ENCODE measurements at places on chromosomes 7 and 10.

DNA sequence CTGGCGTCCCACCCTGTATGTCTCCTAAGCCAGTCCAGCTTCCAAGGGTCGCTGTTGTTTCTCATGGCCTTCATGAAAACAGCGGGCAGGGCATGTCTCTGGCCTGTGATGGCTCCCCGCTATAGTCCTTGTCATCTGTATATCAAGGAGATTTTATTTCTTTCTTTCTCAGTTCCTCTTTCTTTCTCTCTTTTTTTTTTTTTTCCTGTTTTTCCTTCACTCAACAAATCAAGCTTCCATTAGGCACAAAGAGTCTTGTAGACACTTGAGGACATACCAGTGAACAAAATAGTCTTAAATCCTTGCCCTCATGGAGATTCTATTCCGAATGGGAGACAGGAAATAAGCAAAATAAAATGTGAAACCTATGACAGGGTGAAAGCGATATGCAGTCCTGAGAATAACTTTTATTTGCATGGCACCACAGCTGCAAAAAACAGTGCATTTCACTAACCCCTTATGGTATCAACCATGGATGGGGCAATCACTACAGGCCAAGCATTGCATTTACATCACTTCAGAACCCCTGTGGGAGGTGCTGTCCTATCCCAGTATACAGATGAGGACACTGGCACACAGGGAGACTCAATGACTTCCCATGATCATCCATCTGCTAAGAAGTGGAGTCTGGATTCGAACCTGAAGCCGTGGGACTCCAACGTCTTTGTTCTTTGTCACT is 50.7 kb downstream of the SYPL1 start:
- DNase-seq, result peak; percentile 36

- DNase-seq, result no peak
Measured at GRCh38 chr7:2376351-2377154, 21.9 kb downstream of the EIF3B start.

GRCh38 chr7:129055294-129055816 is 444 bp upstream of the TNPO3 start:
- no peak for DNase-seq

GRCh38 chr7:150988230-150989226 is 2.3 kb upstream of the NOS3 start:
- peak; percentile 68 for DNase-seq

GRCh38 chr10:115043719-115044118 is 49.4 kb upstream of the ATRNL1 start:
- DNase-seq, result no peak

DNA sequence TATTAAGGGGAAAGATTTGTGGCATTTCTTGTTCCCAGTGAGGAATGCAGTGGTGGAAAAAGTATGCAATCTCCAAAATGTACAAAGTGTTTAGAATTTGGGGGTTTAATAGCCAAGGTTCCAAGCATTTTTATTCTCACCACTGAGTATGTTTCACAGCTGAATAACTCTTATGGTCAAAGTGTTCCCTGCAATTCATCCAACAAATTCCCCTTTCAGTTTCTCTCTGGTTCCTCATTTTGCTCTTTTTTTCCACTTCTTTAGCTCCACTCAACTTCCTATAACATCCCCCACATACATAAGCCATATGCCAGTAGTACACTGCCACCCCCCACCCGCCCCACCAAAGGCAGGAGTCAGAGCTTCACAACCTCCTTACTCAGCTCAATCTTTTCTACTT is 4.6 kb downstream of the HECW1 start:
- DNase-seq, result no peak

DNA sequence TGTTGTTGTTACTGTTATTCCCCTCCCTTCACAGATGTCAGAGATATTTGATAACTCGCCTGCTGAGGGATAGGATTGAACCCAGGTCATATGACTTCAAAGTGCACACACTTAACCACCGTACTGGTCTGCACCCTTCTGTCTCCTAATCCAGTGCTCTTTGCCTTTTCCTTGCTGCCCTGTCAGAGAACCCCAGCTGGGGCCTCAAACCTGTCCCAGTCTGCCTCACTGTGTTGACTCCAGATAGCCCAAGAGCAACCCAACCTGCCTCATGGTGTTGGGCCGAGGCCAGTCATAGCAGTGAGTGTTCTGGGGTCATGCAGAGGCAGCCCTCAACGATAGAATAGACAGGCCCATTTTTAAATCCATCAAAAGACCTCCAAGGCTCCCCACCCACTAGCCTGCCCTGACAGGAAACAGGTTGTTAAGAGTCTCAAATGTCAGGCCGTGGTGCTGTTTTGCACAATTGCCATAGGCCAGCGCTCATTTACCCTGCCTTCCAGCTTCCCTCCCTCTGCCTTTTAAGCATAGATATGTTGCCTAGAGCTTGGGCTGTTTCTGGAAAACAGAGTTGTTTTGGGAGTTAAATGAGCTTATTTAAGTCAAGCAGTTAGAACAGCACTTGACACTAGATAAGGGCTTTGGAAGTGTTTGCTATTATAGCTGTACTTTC is 37.0 kb upstream of the PDCD4 start:
- no peak for DNase-seq

DNA sequence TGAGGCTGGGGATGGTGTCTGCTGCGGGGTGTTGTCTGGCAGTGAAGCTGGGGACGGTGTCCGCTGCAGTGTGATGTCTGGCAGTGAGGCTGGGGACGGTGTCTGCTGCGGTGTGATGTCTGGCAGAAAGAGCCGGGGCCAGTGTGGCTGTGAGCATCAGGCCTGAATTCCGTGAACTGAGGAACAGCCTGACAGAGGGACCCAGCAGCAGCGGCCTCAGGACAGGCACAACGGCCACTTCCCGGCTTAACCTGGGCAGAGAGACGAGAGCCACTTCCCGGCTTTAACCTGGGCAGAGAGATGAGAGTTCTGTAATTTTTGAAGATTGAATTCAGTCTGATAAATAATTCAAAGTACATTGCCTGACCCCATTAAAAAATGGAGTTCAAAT is 321.2 kb downstream of the PTPRN2 start:
- no peak for DNase-seq

- no peak for DNase-seq
Measured at GRCh38 chr10:69226919-69227450, 6.9 kb downstream of the HKDC1 start.

GRCh38 chr7:1705856-1706255 is 35.8 kb downstream of the ELFN1 start:
- no peak for DNase-seq

DNA sequence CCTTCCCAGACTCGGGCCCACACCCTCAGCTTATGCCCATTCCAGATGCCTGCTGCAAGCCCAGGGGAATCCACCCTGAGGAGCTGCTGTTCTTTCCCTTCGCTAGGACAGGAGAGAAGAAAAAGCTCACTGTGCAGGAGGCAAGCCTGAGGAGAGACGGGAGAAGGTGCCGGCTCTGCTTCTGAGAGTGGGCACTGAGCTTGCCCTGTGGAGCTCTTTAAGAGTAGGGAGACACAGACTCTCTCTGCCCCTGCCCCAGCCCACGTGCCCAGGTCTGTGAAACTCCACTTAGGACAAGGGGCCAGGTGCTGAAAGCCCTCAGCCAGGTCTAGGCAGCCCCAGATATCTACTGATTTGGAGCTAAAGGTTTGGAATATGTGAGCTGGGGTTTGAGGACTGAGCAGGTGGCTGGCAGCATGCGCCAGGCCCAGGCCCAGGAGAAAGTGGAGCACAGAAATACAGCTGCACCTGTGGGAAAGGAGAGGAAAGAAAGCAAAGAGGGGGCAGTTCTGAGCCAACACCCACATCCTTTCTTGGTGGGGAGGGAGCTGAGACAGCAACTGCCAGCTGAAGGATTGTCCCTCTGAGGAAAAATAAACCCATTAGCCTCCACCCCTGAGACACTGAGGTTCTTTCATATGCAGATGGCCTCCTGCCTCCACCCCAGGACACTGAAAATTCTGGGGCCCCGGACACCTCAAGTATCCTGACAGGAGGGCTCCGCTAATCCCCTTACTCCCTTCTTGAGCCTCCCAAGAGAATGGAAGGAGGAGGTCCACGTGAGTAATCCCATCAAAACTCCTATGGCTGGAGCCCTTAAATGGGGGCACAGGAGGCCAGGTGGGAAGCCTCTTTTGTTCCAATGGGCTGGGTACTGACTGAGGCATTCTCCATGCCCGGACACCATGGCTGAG is 7.3 kb downstream of the POLL start:
- DNase-seq, result peak; percentile 34

DNA sequence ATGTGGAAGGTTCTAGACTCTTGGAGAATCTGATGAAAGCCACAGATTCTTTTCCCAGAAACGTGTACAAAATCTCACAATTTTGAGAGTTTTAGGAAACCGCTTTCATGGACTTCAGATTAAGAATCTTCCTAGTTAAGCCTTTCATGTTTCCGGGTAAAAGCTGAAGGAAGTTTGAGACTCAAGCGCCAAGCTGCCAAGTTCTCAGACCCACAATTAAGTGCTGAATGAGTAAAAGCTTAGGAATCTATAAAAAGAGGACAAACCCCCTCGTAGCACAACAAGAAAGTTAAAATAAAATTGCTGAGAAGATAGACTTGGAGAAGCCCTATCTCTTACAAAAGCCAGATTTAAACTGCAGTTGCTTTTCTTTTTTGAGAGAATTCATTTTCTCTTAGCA is 99.6 kb downstream of the ST8SIA6 start:
- no peak for DNase-seq

DNA sequence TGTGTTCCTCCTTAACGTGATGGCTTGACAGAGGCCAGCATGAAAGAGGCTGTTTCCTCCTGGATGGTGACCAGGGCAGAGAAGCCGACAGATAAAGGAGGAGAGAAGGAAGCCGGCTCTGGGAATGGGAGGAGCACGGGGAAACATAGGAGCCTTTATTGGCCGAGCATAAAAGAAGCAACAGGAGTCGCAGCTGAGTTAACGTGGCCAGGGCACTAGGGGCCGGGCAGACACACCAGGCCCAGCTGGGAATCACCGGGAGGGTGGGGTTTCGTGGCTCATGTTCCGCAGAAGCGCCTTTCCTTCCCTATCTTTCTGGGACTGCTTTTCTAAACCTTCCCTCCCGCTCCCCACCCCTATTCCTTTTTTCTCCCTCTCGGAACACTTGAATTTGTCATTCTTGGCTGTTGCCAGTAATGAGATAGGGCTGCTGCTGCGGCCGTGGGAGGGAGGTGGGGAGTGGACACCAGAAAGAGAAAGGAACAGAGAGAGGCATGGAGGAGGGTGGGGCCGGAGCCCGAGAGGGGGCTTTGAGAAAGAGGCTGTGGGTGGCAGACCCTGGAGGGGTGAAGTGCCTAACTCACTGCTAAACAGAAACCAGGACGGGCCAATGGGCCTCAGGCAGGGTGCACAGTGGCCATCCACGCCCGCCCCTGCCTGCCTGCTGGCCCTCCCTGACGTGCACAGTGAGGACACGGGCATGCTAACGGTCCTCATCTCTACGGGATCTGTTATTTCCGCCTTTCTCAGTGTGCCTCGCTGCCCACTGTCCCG is 65.2 kb downstream of the COL13A1 start:
- no peak for DNase-seq

DNA sequence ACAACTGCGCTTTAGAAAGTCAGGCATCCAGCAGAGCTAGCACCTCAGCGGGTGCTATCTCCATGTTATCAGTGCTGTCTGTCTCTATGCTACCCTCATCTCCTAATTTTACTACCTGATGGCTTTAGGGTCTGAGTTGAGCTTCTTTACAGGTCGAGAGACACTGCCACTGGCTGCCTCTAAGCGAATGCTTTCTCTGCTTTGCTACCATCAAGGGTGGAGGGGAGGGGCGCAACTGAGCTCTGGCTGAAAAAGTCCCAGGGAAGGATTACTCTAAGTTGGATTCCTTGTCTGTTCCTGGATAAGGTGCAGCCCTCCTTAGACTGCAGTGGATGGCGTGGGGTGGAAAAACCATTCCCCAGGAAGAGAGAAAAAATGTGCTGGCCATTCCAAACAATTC is 105.7 kb downstream of the CDK14 start:
- DNase-seq, result no peak

GRCh38 chr10:91590142-91590903 is 42.5 kb downstream of the PPP1R3C start:
- DNase-seq, result no peak

- DNase-seq, result no peak
Measured at GRCh38 chr10:21737106-21737505, 203.1 kb downstream of the MLLT10 start.

GRCh38 chr7:152759949-152760853 is 649 bp downstream of the ACTR3B start:
- DNase-seq, result peak; percentile 51
